ENCODE measurements at places on chromosomes 16 and 17. TPM values are rescaled to one million over a fixed set of nuclear protein-coding genes. Genes with fewer than 3 reads are reported as not detected.

GRCh38 chr17:17001874-17002520 is 30.1 kb upstream of the TNFRSF13B start:
- peak; percentile 75 for DNase-seq

GRCh38 chr16:84509032-84509950 is 4.8 kb upstream of the MEAK7 start:
- DNase-seq: no peak

DNA sequence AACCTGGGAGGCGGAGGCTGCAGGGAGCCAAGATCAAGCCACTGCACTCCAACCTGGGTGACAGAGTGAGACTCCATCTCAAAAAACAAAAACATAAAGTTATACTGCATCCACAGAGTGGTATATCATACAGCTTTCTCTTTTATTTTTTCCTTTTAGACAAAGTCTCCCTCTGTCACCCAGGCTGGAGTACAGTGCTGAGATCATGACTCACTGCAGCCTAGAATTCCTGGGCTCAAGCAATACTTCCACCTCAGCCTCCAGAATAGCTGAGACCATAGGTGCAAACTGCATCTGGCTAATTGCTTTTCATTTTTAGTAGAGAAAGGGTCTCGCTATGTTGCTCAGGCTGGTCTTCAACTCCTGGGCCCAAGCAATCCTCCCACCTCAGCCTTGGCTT is 10.0 kb upstream of the COPRS start:
- no peak for DNase-seq

GRCh38 chr17:81392909-81393654 is 2.2 kb upstream of the BAHCC1 start:
- DNase-seq: no peak

- DNase-seq: no peak
These were observed 3.6 kb downstream of the CLEC19A start for GRCh38 chr16:19288872-19289799.

The GGT6 gene
- 5.3 TPM for total RNA-seq

The ACSM2A gene
- total RNA-seq: not detected
